ENCODE measurements at places on chromosomes 3 and 15.
A peak's percentile ranks its signal among the peaks of the same experiment; 100 is the strongest.

DNA sequence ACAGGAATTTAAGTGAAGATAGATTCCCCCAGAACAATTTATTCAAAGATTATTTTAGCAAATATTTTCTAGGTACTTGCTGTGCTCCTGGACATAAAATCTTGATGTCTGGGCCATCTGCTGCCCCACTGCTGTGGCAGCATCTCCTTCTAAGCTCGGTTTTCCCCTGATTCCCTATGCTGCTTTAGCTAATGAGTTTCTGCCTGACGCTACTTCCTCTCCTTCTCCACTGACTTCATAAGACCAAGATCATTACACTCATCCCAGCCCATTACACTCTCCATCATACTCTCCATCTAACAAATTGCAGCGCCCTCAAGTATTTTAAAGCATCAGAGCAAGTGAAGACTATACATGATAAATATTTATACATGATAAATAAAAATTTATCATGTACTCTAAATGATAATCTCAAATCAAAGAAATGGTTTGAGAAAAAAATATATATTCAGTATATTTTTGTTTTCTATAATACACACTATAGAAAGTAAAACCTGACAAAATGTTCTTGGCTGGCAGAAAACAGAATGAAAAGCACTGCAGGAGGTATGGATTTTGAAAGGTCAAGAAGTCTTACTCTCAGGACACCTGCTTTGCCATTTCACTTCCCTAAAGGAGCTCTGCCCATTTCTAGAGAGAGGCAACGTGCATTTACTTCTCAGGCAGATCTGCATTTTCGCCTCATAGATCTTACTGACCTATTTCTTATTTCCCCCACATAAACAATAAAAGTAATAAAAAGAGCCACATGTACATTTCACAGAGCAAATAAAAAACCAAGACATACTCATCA is 232.0 kb downstream of the KCNMB2 start:
- no peak for DNase-seq

DNA sequence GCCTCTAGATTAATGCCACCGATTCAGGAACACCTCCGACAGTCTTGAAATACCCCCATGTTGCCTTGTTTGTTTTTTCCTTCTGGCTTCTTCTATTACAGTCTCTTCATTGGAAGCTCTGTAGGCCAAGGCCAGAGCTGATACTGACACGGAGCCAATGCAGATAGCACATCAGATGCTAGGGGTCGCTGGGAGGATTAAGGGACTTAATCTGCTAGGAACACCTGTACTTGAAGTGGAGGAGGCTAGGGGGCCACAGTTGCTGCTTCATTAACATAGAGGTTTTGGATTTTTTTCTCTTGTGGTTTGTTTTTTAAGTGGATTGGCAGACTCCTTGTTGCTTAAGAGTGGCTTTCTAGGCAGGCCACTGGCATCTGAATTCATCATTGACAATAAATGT is 49.6 kb downstream of the PARP14 start:
- DNase-seq, result no peak

GRCh38 chr15:62109982-62110851 is 43.4 kb downstream of the C2CD4A start:
- no peak for DNase-seq

GRCh38 chr3:185397676-185398075 is 34.7 kb downstream of the MAP3K13 start:
- DNase-seq, result peak; percentile 29

- DNase-seq, result peak; percentile 75
Observed at GRCh38 chr15:99454941-99455788, 110.6 kb upstream of the MEF2A start.

DNA sequence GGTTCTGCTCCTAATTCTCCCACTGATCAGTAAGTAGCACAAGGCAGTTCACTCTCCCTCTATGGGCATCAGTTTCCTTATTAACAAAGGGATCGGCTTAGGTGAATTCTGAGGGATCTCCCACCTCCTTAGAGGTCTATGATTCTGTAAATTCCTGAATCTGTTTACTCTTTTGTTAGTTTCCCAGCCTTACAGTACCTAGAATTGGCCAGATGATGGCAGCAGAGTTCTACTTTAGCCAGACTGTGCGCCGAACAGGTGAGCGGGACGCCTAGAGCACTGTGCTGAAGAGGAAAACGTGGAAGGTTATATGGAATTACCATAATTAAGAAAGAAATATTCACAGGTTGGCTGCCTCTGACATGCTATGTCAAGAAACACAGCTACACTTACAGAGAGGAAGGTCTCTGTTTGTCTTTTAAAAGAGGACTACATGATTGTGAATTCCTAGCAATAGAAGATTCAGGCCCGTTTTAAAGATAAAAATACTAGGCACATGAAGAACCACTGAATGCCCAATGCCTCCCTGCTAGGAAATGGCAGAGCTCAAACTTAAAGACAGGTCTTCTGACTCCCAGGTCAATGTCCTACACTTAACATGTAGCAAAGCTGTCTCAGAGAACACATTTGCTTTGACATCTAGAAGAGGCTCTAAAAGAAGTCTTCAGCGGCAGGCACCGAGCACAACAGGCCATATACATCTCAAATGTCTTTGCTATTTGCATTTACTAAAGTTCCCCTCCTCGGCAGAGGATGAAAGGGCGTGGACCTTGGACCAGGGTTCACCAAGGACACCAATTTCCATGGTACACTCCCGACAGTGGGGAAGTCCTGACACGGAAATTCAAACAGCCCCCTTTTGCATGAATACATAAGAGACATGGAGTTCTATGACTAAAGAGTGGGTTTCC is 259.9 kb downstream of the FGF12 start:
- peak; percentile 34 for DNase-seq

GRCh38 chr15:51672155-51672687 is 9.1 kb upstream of the SCG3 start:
- DNase-seq, result no peak

- no peak for DNase-seq
Observed at GRCh38 chr15:94265009-94265408, 33.6 kb downstream of the MCTP2 start.

DNA sequence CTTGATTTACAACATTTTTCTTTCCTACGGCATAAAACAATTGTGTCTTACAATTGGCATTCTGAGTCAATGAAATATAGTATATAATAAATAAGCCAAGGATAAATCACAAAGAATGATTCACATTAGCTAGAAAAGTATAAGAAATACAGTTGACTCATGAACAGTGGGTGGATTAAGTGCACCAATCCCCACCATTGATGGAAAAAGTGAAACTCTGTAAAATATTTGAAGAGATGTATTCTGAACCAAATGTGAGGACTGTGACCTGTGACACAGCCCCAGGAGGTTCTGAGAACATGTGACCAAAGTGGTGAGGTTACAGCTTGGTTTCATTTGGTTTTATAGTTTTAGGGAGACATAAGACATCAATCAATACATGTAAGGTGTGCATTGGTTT is 227.5 kb downstream of the ALCAM start:
- no peak for DNase-seq

DNA sequence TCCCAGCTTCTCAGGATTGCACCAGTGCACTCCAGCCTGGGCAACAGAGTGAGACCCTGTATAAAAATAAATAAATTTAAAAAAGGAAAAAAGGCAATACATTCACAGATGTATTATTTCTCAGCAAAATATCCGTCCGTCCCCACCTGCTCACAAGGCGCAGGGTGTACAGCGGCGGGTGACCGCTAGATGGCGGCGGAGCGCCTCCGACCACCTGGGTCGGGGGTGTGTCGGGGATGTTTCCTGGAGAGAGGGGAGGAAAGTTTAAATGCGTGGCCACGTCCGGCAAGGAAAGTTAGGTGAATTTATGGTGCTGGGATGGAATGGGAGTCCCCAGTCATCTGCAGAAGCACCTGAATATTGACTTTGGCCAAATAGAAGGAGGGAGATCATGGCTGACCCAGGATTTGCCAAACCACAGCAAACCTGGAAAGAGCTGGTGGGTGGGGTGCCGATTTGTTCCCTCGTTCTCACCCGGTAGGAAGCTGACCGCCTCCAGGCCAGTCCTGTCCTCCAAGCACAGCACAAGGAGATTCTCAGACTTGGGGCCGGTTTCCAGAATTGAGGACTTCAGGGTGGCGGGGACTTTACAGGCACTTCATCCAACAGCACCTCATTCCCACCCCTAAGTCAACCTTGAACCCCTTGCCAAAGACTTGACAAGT is 88.3 kb downstream of the TMEM266 start:
- no peak for DNase-seq

DNA sequence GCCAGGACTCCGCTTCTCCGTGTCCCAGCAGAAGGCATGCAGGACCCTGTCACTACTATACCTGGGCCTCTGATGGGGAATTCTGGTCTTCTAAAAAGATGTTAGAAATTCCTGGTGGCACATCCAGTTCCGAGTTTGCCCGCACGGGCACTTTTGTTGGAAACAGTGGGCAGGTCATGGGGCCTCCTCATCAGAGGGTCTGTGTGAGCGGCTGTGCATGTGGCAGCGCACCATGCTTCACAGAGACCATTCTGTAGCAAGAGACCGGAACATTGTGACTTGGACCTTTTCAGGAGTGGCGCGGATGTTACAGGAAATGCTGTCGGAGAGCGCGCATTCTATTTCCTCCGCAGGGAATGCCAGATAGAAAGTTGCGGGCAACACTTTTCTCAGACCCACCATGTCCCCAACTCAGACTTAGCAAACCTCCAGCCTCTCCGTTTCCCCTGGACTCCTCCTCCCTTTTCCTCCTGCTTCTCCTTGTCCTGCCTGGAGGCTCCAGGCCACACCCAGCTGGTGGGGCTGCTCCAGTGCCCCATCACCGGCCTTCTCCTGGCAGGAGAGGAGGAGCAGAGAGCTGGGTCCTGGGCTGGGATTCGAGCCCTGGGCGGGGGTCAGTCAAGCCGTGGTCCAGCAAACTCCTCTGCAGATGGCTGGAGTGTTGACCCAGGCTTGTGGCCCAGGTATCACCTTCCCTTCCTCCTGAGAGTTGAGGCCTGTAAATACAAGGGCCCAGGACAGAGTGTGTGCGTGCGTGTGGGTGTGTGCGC is 46.6 kb downstream of the KLF13 start:
- DNase-seq, result no peak

DNA sequence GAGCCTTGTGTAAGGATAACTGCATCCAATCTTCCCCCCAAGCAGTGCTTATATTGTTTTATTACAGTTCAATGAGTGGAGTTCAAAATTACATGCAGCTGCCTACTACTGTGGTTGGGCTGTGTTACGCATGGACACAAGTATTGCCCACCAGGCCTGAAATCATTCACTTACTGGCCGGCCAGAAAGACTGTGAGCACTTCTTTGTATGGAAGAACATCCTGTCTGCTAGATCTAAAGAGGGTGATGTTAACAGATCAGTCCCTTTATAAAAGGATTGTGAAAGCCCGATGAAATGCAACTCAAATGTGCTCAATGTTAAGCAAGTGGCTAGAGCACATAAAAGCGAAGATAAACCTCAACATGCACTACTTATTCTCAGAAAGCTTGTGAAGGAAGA is 132.5 kb downstream of the FOXP1 start:
- no peak for DNase-seq

DNA sequence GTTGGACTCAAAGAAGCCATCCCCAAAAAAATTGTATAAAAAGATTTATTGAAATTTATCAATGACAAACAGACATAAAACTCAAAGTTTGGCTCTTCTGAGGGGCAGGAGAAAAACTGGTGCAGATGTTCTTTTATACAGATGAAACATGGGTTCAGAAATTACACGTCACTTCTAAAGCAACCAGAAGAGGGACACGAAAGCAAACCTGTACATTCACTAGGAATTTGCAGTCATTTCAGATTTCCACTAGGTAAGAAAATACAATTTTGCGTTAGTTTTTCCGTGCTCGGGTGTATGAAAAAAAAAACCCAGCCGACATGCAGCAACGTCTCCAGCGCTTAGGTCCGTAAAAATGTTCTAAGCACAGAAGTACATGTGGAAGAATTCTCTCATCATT is 41.8 kb downstream of the ANP32A start:
- no peak for DNase-seq

Measured in occipital lobe (tissue), 3 donors.